Activated naive CD4-positive, alpha-beta T cell (primary cell): ENCODE measurements at places on chromosomes 2 and 18.

DNA sequence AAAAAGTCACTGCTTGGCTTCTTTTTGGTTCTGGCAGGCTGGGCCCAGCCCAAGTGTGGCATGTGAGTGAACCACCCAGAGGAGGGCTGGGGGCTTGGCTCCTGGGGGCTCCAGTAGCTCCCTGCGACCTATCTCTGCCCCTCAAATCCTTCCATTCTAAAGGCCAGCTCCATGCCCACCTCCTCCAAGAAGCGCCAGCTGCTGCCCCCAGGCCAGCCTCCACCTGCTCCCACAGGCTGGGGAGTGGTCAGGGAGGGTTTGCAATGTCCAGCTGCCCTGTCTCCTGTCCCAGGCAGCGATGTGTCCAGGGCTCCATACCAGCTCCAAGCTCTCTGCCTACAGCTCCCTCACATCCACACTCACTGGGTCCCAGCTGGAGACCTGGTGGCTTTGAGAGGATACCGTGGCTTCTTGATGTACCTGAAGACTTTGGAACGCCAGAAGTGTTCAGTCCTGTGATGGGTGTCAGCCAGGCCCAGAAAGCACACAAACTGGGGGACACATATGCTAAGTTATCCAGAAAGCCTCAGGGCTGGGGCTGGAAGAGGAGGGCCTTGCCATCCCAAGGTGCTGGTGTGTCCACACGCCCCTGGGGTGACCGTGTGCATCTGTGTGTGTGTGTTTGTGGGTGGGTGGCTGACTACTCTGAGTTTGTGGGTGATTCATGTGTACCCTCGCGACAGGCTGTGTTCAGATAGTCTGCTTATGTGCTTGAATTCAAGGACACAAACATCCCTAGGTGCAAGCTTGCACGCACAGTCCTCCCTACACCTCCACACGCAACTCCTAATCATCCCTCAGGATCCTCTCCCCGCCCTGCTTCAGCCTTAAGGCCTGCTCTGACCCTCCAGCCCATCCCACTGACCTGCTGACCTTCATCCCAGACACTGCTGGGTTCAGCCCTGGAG, 33.4 kb downstream of the ZFP36L2 start:
- DNase-seq: no peak

DNA sequence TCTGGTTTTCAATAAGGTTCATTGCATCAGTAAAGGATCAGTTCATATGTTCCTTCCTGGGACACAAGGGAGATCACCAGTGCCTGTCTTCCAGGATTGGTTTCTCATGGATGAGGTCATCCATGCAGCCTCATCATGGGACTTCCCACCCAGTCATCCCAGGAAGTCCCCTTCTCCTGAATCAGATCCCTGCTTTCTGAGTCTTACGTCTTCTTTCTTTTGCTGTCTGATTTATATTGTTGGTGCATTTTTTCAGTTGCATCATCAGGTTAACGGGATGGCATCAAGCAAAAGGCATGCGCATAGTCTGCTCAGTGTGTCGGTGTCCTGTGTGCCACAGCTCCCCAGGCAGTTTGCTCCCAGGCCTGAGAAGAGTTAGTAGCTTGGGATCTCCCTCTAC, 105.9 kb downstream of the SOX11 start:
- no peak for DNase-seq

DNA sequence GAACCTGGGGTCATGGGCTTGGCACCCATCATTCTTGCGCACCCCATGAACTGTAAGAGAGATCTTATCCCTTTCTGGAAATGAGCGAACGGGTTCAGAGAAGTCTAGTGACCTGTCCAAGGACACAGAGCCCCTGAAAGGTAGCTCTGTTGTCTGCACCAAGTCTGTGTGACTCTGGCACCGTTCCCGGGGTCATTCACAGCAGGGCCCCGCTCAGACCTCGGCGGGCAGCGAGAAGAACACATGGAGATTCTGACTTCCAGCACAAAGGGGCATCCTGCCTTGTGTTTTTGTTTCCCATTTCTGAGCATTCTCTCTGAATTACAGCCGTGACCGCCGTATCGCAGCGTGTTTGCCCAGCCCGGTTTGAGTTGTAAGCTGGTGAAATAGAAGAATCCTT, 231.7 kb downstream of the KLHL29 start:
- DNase-seq: no peak

DNA sequence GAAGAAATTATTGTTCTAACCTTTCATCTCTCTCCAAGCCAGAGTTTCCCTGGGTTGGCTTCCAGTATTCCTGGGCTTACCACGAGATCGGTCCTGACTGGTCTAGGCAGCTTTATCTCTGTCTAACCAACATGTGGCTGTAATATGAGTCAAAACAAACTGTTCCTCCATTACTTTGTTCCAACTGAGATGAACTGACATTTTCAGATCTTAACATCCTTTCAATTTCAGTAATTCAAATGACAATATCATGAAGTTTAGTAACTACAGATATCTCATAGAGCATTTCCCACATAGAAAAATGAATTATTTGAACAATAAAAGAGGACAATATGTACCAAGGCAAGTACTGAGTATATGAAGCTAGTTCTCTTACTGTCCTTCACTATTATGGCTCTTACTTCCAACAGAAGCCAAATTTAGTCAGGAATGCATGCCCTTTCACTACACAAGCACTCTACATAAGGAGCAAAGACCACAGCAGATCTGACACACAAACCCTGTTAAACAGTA, 15.5 kb downstream of the SLC25A12 start:
- DNase-seq: no peak
